ENCODE measurements at places on chromosomes 3 and 15.

DNA sequence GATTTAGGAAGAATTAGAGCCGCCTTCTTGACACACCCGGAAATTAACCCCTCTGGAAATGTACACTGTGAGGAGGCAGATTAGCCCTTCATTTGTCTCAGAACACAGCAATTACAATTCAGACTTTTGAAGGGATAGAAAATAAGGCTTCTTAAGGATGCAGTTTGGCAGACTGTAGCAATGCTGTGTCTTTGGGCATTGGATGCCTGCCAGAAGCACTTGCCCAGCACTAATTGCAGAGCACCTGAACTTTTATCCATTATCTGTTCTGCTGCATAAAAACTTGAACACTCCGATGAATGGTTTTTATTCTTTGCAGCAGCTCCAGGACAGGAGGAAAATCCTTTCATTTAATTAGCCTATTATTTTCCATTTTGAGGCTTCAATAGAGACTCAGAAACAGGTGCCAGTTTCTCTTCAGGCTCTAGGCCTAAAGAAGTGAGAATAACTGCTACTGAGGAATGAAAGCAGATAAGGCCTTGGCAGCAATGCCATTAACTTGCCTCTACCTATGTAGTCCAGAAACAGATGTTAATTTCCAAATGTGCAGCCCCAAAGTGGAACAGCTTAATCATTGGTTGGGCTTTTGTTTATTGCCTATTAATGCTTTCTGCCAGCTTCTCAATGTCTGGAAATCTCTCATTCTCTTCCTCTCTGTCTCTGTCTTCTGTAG lies 418.5 kb downstream of the NSUN3 start:
- no peak for DNase-seq

DNA sequence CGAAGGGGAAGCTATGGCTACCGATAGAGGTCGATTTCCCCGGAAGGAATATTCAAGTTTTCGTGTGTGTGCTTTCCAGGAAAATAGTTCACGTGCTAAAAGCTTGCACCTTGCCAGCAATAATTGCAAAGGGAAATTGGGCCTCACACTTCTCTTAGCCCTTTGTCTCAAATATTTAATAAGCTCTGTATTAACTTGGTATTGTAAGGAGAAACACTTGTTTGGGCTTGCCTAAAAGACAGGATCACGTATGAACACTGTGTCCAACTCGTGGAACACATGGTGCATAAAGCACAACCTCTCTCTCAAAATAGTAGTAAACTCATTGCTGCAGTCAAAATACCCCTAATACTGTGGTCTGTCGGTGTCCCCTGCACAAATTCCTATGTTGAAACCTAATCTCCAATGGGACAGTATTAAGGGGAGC lies 352 bp upstream of the TMF1 start:
- no peak for DNase-seq

DNA sequence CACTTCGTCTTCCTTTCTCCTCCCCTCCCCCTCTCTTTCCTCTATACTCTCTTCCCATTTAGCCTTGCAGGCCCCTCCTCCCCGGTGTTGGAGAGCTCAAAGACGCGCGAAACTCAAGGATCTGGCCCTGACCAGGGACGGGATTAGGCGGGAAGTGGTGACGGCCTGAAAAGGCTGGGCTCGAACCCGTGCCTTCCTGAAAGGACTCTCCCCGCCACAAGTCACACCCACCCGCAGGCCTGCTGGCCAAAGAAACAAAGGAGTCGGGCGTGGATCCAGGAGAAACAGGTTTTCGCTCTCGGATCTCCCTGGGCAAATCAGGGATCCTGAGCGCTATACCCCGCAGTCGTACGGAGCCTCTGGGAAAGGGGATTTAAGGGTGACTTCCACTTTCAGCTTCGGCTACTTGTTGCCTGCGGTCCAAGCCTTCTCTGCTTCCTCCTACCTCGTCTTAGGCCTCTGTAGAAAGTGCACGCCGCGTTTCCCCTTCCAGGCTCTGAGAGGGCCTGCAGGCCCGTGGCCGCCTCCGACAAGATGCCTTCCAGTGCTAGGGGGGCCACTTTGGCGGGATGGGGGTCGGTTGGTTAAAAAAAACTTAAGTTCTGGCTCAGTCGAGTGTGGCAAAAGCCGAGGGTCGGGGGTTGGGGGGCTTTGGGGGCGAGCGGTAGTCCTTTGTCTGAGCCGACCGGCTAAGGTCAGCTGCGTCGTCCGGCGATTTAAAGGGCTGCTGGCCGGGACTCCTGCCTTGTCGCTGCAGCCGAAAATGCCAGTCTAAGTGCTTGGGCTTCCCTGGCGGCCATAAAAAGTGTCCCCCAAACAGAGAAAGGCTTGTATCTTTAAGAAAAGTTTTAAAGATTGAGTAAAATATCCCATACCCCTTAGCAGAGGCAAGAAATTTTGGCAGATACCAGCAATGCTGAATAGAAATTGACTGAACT lies 8.2 kb downstream of the ZIC4 start:
- no peak for DNase-seq

- no peak for DNase-seq
Measured at GRCh38 chr15:88399021-88399685, 68.0 kb downstream of the MRPL46 start.

DNA sequence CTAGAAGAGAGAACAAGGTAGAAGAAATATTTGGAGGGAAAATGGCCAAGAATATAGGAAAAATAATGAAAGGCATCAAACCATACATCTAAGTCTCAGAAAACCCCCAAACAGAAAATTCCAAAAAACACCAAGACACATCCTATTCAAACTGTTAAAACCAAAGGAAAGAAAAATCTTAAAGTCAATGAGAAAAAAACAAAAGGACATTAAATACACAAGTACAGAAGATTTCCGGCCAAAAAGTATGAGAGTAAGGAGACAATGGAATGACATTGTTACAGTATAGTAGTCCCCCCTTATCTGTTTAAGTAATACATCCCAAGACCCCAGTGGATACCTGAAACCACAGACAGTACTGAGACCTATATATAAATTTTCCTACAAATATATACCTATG lies 18.8 kb downstream of the CLASP2 start:
- DNase-seq = no peak

GRCh38 chr3:152281133-152281713 lies 12.5 kb downstream of the MBNL1 start:
- no peak for DNase-seq

GRCh38 chr3:14406336-14406735 lies 3.9 kb downstream of the SLC6A6 start:
- no peak for DNase-seq

Data from NCI-H187 (cell line).